ENCODE measurements at places on chromosomes 7 and 10. TPM values are rescaled to one million over a fixed set of nuclear protein-coding genes. Genes with fewer than 3 reads are reported as not detected.

The GIMAP8 gene
- total RNA-seq = 5.6 TPM

The CTAGE4 gene
- 7.5 TPM for total RNA-seq

The NUTM2A gene
- 2.9 TPM for total RNA-seq

The GNAT3 gene
- total RNA-seq = not detected

The CDK1 gene
- 9.9 TPM for total RNA-seq

DNA sequence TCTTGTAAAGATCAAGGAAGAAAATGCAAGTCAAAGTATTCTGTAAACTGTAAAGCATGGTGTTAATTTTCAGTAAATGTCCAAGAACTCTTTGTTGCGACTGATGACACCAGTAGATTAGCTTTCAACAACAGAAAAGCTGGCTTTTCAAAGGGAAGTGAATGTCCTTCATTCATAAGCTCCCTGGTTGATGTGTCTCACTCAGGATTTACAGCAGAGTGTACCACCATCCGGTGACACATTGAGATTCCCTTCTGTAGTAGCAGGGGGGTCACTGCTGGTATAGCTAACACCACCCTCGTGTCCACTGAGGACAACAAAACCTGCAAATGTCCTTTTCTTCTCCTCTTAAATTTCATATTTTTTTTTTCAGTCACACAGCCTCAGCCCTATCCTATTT, 253.4 kb downstream of the SORCS1 start:
- no peak for DNase-seq

DNA sequence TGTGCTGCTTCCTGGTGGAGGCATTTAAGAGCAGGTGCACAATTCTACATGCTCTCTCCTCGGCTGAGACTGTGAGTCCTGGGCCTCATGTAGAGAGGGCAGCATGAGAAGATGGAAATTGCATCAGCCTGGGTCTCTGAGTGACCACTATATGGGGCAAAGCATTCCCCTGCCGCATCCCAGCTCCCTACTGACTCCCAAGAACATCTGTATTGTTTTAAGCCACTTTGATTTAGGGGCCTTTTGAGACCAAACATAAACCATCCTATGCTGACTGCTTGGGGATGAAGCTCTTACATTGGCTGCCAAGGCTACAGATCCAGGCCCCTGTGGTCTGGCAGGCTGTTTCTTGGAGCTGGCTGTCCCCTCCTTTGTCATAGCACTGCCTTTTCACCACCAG, 101.3 kb upstream of the TBX20 start:
- DNase-seq = no peak

DNA sequence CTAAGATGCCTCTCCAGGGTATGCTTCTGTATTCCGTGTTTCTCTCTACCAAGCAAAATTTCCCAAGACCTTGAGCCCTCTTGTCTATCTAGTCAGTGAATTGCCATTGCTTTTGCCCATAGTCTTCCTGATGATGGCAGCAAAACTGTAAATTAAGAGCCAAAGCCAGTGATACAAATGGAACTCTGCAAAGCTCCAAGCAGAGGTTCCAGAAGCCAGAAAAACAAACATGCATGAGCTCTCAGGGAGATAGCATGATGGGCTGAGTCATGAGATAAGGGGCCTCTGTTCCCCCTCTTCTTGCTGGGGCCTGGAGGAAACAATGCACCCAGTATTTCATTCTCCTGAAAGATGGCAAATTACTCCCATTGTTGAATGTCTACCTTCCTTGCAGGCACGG, 24.7 kb downstream of the LSMEM1 start:
- no peak for DNase-seq

- DNase-seq = no peak
Observed at GRCh38 chr10:119325131-119325530, 117.8 kb downstream of the GRK5 start.

GRCh38 chr10:50740293-50740648, 535 bp downstream of the ASAH2B start:
- DNase-seq = no peak

DNA sequence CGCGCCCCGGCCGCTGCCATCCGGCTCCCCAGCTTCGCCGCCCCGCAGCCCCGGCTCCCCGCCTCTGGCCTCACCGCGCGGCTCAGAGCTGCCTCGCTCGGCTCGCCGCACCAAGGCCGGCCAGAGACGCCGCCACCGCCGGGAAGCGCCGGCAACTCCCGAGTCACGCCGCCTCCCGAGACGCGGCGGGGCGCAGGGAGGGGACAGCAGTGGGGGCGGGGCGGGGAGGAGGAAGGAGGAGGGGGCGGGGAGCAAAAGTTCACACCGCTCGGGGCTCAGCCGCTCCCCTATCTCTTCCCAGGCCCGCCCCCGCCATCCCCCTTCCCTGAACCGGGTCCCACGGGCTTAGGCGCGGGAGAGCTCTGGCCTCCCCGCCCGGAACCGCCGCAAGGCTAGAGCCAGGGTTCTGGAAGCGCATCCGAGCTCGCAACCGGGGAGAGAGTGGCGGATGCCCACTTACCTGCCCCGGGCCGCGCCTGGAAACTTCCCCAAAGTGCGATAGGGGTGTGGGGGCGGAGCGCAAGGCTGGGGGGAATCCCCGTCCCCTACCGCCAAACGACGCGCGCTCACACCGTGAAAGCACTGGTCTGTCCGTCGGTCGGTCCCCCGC, 1.0 kb downstream of the CHST15 start:
- DNase-seq = no peak

DNA sequence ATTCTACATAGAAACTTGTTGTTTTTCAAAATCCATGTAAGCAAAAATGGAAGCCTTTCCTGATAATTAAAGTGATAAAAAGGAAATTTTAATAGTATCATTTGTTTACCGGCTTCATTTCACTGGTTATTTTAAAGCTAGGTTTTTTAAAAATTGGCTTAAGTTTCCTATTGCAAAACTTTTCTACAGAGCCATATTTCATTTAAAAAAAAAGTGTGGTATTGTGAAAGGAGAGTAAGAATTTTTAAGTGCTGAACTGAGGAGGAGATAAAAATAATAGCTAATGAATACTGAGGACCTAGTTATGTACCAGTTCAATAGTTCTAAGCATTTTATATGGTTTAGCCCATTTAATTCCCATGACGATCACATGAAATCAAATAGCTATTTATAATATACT, 172.2 kb upstream of the COL1A2 start:
- DNase-seq = no peak

DNA sequence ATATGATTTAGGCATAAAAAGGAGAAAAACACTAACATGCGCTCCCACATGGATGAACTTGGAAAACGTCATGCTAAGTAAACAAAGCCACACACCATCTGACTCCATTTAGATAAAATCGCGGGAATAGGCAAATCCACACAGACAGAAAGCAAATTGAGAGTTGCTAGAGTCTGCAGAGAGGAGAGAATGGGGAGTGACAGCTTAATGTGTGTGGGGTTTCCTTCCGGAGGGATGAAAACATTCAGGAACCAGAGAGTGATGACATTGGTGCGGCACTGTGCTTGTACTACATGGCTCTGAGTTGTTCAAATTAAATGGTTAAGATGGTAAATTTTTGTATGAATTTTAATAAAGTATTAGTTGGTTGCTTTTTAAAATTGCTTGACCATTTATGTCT, 482.9 kb upstream of the AKR1E2 start:
- no peak for DNase-seq

DNA sequence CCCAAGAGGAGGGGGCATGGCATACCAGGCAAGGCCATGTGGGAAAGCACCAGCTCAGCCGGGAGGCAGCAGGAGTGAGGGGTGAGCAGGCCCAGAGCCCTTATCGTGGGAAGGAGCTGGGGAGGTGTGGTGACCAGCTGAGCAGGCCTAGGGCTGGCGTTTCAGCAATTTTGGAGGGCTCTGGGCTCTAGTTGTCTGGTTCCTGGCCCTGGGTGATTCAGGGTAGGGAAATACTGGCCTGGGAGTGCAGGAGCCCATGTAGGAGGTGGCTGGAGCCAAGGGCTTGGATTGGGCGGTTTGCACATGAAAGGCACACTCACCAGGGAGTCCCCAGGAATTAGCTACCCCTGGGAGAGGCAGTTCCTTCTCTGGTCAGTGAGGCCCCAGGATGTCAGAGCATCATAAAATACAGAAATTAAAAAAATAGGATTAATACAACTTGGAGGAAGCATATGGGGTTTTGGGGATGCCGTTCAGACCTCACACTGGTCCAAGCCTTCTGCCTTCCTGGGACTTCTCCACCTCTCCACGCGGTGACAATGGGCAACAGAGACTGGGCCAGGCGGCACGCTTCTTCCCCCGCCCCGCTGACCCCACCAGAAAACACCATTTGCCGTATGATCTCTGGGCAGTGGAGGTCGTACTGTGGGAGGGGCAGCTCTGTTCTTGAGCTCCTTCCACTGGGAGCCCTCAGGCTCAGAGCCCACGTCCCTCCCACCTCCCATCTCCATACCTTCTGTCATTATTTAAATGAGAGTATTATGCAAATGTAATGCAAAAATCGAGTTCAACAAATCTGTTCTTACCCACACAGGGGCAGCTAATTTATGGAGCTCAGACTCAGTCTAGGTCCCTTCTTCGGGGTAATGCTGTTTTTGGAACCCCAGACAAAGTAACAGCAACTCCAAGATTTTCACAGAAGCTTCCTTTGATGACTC, 133.0 kb upstream of the FAM20C start:
- peak; percentile 55 for DNase-seq

DNA sequence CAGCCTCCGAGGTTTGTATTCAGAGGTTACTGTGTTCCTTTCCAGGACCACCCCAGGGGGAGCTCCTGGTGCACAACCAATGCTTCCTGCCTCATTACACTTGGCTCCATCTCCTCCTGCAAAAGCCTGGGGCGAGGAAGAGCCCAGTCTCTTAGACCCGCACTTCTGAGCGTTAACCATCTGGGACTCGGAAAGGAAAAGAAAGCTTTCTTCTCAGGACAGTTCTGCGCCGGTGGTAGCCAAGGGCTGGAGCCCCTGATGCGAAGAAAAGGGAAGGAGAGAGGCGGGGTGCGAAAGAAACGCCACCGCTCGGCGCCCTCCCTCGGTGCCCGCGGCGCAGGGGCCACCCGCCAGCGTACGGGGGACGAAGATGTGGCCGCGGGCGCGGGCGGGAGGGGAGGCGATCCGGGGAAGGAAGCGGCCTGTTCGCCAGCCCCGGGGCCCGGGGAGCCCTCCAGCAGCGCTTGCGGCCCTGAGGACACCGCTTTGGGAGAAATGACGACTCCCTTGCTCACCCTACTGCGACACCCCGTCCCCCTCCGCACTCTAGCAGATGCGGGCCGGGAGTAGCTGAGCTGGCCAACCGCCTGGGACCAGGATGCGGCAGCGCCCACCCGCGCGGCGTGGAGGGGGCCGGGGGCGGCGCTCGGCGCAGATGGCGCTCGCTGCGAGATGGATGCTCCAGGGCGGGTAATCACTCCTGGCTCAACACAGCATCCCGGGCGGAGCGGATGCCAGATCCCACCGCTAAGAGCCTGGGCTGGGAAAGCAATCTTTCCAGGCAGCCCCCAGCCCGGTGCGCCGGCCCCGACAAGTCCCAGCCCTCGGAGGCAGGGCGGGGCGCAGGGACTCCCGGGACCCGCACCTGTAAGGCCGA, 1.3 kb downstream of the NRCAM start:
- DNase-seq = no peak

- peak; percentile 16 for DNase-seq
Observed at GRCh38 chr10:96415150-96415890, 56.5 kb upstream of the OPALIN start.

DNA sequence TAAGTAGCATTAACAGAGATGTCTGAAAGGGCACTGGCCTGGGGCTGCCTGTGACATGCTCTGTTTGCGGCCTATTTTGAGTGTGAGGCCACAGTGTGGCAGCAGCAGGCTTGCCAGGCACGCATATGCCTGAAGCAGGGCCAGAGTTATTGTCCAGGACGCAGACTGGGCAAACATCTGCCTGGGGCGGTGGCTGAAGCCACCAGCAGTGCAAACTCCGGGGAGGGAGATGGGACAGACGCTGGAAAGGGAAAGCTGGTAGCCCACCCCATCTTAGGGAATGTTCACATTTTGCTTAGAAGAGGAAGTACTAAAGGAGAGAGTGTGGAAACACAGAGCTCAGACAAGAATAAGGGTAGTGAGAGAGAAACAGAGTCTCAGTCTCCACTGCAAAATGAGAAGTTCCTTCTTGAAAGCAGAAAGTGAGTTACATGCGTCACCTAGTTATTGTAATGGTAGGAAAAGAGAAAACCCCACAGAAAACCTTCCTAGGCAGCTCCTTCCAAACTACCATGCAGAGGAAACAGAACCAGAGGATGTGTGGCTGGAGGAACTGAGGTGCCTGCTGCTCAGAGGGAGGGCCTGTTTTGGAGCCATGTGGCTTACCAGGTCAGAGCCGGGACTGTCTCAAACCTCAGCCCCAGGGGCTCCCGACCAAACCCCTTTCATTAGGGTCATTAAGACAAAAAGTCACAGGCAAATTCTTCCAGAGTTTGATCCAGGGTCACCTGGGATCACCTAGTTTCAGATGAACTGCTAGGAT, 14.5 kb downstream of the AKR1B1 start:
- DNase-seq = no peak

DNA sequence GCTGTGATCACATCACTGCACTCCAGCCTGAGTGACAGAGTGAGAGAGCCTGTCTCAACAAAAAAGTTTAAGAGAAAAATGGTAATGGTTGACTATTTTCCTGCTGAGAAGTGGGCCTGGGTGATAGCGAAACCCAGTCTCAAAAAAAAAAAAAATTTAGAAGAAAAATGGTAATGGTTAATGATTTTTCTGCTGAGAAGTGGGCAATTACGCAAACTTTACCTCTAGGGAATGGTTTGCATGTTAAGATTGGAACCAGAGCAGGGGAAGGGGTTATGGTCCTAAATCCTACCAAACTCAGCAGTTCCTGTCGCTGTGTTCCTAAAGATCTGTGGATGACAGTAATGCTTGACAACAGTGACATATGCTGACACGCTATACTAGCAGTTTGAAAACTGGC, 130.5 kb upstream of the RHEB start:
- DNase-seq = peak; percentile 2

DNA sequence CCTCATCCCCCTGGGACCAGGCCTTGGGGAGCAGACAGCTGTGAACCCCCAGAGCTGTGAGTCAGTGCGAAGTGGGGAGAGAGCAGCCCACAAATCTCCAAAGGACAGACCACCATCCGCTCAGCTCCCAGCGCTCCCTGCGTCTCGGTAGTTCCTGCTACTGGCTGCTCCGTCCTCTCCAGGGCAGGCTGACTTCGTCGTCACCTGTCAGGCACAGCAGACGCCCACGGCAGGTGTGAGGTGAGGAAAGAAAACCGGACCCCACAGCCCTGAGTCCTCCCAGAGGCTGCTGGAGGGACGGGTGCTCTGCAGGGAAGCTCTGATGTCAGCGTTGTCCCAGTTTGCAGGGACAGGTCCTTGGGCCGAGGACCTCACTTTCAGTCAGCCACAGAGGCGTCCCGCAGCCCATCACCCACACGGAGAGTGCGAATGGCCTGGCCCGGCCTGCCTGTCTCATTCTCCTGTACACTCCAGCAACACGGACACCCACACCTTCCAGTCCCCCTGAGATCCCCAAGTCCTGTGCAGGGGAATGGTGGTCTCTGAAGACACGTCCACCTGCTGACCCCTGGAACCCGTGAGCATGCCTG, 95.2 kb downstream of the DNAJB6 start:
- no peak for DNase-seq

Measured in suprapubic skin (tissue), 4 donors.